ENCODE measurements at places on chromosomes 6 and 20. TPM values are rescaled to one million over a fixed set of nuclear protein-coding genes. Genes with fewer than 3 reads are reported as not detected.

NPBWR2 gene
- total RNA-seq: not detected

SLC2A10 gene
- total RNA-seq: 11.1 TPM

GRCh38 chr20:17530153-17530552, 1.0 kb downstream of the BFSP1 start:
- peak overlapping the region; percentile 47 for H3K4me3 ChIP-seq
- no peak overlapping the region for H3K27ac ChIP-seq
- no peaks in the 10 kb centered on the region for H3K27me3 ChIP-seq
- H3K36me3 ChIP-seq: no peaks in the 10 kb centered on the region

TMEM244 gene
- not detected for total RNA-seq

GRCh38 chr6:127118298-127119101, at the start of gene RSPO3:
TSS of gene RSPO3 (plus strand) at chr6:127118671. CDS start at chr6:127119193, 522 bp downstream.
- H3K27ac ChIP-seq: no peak within 1 kb of the TSS
- peaks cover 19% of the 10 kb centered on the region for H3K4me1 ChIP-seq

- H3K27me3 ChIP-seq: no peaks in the 10 kb centered on the region
- no peaks in the 10 kb centered on the region for H3K4me1 ChIP-seq
- no peak for DNase-seq
- no peaks in the 10 kb centered on the region for H3K36me3 ChIP-seq
- no peak overlapping the region for H3K27ac ChIP-seq
Measured at GRCh38 chr20:24617080-24617432, 147.6 kb downstream of the SYNDIG1 start.

GRCh38 chr20:45176526-45177267, 2.0 kb downstream of the PI3 start:
- H3K27me3 ChIP-seq: peaks cover 6% of the 10 kb centered on the region
- H3K4me1 ChIP-seq: no peaks in the 10 kb centered on the region
- no peak for DNase-seq
- no peaks in the 10 kb centered on the region for H3K36me3 ChIP-seq
- H3K27ac ChIP-seq: no peak overlapping the region

DNA sequence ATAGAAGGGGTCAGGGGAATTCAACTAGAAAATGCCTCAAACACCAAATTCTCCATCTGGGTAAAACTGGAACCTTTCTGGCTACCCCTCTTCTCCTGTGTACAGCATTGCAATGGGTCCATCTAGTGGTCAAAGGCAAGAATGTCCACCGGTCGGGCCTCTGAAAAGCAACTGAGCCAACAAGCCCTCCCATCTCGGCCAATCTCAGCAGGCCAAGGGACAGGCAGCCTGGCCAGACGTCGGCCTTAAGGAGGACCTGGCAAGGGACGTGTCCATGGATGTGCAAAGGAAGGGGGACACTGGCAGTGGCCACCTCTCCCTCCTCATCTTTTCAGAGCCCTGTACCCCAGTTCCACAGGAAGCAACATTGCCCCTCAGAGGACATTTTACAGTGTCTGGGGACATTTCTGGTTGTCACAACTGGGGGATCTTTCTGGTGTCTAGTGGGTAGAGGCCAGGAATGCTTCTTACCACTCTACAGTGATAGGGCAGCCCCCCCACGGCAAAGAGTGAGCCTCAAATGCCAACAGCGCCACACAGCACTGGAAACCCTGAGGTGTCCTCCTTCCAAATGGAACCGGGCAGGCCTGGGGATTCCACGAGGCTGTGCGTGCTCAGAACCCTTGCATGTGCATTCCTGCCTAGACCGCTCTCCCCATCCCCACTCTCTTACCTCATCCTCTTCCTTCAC, 99.8 kb upstream of the FOXA2 start:
- H3K27ac ChIP-seq: no peak overlapping the region
- H3K27me3 ChIP-seq: peaks cover 10% of the 10 kb centered on the region
- H3K36me3 ChIP-seq: no peaks in the 10 kb centered on the region
- peak; percentile 76 for DNase-seq
- no peak overlapping the region for H3K4me3 ChIP-seq

DNA sequence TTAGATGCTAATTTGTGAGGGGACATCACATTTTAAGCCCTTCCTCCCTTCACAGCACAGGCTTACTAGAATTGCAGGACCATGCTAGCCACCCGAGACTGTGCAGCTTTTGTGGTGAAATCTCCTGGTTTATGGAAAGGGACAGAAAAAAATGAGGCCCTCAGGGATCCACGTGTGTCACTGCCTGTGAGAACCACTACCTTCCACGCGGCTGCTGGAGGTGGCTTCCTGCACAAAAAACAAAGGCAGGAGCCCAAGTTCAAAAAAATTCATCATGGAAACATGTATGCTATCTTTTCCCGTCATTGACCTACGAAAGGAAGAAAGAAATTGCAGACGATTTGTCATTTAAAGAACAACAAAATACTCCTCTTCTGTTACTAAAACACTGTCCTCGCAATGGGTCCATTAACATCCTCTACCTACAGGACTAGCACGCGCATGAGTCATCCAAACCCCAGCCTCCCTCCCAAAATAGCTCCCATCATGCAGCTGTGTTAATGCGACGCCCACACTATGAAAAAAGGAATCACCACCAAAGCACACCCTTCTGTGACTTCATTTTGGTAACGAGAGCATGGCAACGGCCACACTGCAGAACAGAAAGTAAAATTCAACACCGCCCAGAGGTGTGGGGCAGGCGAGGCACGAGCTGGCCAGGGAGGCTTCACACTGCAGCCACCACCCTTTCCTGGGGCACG, 45.7 kb downstream of the RAMACL start:
- peaks cover 9% of the 10 kb centered on the region for H3K4me1 ChIP-seq
- no peak overlapping the region for H3K4me3 ChIP-seq
- peaks cover 3% of the 10 kb centered on the region for H3K36me3 ChIP-seq

- peak; percentile 27 for DNase-seq
- H3K36me3 ChIP-seq: no peaks in the 10 kb centered on the region
- peak overlapping the region; percentile 42 for H3K27ac ChIP-seq
- no peaks in the 10 kb centered on the region for H3K27me3 ChIP-seq
- peak overlapping the region; percentile 71 for H3K4me3 ChIP-seq
Measured at GRCh38 chr20:52103913-52104545, 87.5 kb downstream of the ZFP64 start.

Measured in endothelial cell of umbilical vein (primary cell).